Activated naive CD4-positive, alpha-beta T cell (primary cell): ENCODE measurements at places on chromosomes 11 and 22.

GRCh38 chr11:61671527-61671926 lies 8.7 kb upstream of the DAGLA start:
- DNase-seq = no peak

DNA sequence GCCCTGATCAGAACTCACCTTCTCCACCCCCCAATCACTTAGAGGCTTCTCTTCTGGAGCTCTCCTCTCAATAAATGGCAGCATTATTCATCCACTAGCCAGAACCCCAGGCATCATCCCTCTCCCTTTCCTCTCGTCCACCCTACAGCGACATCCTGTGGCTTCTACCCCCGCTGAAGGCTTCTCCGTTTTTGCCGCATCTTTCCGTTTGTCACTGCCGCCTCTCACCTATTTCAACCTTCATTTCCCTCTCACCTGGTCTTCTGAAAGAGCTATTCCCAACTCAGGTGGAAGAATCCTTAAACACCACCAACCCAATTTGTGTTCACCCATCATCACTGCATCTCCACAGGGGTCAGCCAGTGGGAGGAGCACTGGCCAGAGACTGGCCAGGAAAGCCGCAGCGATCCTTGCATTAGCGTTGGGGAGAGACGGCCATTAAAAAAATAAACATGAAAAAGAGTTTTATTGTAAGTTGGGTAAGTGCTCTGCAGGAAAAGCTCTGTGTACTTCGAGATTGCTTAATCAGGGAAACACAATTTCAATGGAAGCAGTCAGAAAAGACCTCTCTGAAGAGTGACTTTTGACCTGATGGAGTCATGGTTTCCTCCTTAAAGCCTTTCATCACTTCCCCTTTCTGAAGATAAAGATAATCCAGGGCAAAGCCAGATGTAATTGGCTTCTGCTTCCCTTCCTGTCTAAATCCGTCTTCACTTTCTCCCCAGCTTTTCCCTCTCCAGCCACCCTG lies 36.7 kb downstream of the SPATA19 start:
- DNase-seq = no peak

DNA sequence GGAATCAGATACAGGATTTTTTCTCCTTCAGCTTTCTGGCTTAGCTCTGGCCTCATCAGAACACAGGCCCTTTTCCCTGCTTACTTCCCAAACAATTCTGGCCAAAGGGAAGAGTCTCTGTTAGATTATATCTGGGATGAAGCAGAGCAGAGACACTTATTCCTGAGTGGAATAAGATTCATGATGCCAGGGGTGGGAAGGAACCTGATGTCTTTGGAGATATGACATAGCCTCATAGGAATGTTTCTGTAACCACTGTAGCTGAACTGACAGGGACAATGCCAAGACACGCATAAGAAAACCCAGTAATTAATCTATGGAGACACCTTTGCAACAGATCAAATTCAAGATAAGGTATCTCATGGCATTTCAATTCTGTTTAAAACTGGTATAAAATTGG lies 177.1 kb upstream of the RAG2 start:
- DNase-seq = no peak

GRCh38 chr11:8375932-8376331 lies 112.3 kb upstream of the LMO1 start:
- no peak for DNase-seq

- no peak for DNase-seq
These were observed 6.1 kb downstream of the CXCR5 start for GRCh38 chr11:118889797-118890196.

GRCh38 chr11:35177370-35177769 lies 38.4 kb downstream of the CD44 start:
- DNase-seq = no peak

- no peak for DNase-seq
These were observed 1.5 kb upstream of the BAIAP2L2 start for GRCh38 chr22:38111925-38112355.

- no peak for DNase-seq
These were observed 17.8 kb upstream of the OR8B8 start for GRCh38 chr11:124463324-124463723.

DNA sequence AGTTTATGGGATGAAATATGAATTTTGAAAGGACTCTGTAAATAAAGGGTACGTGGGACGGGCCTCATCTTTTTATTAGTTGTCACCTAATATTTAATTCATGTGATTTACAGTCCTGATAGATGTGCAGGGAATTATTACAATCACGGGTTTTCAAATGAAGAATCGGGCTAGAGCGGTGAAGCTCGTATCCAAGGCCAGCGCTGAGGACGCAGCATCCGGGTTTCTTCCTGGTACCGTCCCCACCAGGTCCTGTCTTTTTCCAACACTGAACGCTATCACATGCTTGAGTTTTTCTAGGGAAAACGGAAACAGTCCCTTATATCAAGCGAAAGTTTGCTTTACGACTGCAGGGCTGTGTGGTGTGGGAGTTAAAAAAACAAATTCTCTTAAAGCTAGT lies 787 bp downstream of the SMDT1 start:
- DNase-seq = no peak

GRCh38 chr22:33726294-33726734 lies 194.0 kb downstream of the LARGE1 start:
- DNase-seq = no peak

- DNase-seq = no peak
These were observed 2.4 kb downstream of the GSTT4 start for GRCh38 chr22:24002851-24003250.

GRCh38 chr22:50173311-50173982 lies 2.9 kb downstream of the PANX2 start:
- no peak for DNase-seq

DNA sequence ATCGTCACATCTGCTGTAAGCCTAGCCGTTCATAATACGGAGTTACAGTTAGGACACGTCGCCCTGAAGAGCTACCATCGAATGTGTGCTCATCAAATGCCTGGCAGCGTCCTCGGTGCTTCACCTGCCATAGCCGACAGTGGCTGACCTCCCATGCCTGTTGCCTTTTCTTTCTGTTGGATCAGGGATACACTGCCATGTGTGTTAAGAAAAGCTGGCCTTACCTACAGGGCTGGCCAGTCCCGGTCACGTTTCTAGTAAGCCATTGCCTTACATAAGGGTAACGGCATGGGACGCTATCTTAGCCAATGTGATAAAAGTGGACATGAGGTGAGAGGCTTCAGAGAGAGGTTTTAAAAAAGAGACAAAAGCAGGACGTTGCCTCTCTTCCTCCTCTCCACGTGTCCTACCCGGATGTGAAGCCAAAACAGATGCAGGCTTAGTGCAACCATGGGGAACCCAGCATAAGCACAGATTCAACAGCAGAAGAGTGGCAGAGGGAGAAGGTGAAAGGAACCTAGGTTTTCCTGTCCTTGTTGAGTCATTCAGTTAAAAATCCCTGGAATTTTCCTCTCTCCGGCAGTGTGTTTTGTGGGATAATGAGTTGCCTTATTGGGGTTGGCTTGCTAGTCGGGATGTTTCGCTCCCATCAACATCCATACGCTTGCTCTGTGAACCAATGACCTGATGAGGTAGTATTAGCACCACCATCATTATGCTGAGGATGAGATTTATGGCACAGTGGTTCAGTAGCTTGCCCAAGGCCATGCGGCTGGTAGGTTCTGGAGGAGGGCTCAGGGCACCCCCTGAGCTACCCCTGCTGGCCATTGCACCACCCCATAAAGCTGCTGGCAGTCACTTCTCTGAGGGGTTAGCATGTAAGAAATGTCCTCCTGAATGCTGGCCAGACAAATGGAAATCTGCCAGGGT lies 67.4 kb upstream of the B3GAT1 start:
- DNase-seq = no peak

GRCh38 chr11:44971185-44971584 lies 20.5 kb upstream of the TP53I11 start:
- DNase-seq = no peak

DNA sequence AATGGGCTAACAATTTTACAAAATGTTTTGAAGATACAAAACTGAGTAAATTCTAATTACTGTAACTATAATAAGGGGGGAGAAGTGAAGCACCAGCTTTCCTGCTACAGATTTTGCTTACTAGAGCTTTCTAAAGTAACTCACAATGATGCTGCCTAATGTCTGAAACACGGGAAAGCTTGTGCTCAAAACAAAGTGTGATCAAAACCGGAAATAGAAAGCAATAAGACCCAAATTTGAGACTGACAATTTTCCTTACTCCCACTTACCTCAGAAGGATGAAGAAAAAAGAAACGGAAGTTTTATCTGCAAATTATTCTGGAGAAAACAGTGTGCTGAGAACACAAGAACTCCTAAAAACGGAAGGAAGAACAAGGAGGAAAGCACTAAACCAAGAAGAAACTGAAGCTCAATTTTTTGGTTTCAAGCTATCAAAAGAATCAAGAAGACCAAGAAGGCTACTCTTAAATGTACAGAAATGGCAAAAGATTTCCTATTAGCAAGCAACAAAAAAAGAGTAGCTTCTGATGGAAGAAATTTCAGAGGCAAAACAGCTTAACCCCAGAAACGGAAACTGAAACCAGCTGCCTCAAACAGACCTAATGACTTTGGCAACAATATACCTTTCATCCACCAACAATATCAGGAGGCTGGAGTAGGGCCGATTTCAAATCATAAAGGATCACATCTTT lies 33.4 kb downstream of the AMBRA1 start:
- DNase-seq = no peak

GRCh38 chr11:116838321-116839084 lies 1.1 kb upstream of the APOA1 start:
- DNase-seq = no peak

DNA sequence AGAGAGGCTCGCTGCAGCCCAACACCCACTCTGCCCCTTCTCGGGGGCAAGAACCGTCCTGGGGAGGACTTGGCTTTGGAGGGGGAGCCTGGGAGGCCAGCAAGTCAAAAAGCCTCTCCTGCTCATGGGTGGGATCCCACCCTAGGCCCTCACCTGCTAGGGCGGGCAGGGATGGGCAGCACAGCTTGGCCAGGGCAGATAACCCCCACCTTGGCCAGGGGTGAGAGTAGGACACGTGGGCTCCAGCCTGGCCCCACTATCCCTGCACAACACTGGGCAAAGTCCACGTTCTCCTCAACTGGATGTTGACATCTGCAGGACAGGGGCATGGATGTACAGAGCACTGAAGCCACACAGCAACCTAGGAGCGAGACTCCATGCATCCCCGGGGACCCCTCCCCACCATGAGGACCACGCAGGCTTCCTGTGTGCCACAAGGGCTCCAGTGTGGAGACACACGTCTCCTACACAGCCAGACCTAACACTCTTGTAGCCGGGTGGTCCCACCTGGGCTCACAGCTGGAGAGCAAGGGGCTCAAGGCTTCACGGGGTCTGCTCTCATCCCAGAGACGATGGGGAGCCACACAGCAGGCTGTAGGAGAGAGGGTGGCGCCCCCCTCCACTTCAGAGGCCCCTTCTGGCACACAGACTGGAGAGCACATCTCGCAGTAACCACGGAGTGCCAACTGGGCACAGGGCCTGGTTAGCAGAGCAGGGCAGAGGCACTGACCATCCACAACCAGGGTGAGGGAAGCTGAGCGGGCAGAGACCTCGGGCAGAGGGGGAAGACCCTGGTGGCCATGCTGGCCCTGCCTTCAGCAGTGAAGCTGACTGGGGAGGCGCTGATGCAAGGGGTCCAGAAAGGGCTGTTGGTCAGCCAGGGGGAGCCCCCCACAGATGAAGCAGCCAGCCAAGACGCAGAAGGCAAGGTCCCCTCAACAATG lies 171.1 kb downstream of the CRYBB2 start:
- no peak for DNase-seq

DNA sequence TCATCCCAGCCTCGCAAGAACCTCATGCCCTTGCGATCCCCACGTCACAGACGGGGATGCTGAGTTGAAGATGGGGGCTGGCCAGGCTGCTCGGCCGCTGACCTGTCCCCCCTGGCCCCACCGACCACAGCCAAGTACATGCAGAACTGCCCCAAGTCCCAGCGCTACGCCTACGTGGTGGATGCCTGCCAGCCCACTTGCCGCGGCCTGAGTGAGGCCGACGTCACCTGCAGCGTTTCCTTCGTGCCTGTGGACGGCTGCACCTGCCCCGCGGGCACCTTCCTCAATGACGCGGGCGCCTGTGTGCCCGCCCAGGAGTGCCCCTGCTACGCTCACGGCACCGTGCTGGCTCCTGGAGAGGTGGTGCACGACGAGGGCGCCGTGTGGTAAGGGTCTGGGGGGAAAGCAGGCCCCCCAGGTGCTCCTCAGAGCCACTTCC lies 10.0 kb downstream of the MUC5B start:
- no peak for DNase-seq

DNA sequence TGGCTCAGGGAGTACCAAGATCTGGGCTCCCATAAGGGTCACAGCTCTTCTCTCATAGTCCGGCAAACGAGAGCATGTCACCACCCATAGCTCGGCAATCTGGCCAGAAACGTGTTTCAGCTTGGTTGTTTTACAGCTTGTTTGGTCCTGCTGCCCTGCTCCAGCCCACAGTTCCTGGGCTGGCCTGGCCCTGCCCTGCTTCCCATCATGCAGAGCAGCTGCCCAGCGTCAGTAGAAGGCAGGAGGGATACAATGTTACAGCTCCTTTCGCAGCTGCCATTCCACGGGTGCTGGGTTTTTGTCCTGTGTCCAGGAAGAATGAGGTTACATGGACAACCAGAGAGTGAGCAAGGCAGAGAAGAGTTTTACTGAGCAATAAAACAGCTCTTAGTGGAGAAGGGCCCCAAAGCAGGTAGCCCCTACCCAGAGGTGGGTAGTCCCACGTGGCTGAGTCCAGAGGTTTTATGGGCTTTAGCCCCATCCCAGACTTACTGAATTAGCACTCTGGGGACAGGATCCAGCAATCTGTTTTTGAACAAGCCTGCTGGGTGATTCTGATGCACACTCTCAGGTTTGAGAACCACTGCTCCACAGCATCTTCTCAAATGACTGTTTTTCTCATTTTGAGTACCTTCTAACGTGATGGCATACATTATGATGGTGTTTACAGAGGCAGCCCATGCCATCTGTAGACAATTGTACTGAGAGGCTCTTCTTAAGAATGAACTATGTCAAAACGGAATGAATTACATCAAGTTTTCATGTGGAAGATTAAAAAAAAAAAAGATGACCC lies 5.8 kb upstream of the MS4A18 start:
- DNase-seq = no peak

DNA sequence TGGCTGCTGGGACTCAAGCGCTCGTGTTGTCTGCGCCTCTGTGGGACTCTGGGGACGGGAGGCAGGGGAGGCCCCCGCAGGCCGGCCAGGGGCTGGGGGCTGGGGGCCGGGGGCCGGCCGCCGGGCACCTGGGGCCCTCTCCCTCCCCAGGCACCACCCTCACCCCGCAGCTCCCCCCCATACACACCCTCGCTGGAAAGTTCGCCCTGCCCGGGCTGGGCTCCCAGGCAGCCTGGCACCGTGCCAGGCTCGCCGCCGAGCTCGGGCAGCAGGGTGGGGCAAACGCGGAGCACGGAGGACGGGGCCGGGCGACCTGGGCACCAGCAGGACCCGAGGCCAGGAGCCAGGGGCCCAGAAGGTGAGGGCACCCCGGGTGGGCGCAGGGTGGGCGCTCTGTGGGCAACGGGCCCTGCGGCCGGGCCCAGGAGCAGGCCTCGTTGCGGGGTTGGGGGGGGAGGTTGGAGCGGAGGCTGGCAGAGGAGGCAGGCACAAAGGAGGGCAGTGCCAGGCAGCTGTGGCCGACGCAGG lies 76.7 kb upstream of the WNT7B start:
- peak; percentile 52 for DNase-seq

GRCh38 chr22:23692598-23693291 lies 1.9 kb downstream of the RGL4 start:
- no peak for DNase-seq

- no peak for DNase-seq
These were observed 27.5 kb downstream of the CADM1 start for GRCh38 chr11:115476463-115477286.
